Stimulated activated CD4-positive, alpha-beta T cell treated with anti-CD3 and anti-CD28 coated beads, Interleukin-4, amount 100 ng/mL, for 4 hours (primary cell): ENCODE measurements at places on chromosomes 6 and 20.

DNA sequence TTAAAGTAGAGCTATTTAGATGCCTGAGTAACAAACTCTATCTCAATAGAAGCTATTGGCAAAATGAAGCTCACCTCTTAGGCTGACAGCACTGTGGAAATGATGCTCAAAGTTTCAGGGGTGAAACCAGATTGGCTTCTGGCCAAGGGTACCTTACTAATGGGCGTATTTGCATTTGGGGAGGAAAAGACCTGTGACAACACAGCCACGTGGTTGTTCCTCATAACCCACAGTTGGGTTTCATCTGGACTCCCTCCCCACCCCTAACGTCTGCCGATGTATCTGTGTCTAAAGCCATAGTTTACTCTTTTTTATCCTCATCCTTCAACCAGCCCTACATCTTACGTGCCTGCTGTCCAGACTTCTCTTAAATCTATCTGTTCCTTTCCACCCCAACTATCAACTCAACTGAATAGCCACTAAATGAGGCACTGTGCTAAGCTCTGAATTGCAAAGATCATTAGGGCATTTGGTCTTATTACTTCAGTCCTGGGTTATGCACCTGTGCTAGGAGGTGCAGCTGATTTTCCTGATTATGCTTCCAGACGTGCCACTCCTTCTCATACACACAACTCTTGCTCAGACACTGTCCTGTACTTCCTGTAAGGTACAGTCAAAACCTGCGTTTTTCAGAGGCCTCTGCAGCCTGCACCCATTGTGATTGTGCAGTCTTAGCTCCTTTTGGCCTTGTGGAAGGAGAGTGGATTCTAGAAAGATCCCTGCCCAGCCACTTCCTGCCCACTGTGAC is 80.6 kb upstream of the ARMC2 start:
- DNase-seq, result no peak

DNA sequence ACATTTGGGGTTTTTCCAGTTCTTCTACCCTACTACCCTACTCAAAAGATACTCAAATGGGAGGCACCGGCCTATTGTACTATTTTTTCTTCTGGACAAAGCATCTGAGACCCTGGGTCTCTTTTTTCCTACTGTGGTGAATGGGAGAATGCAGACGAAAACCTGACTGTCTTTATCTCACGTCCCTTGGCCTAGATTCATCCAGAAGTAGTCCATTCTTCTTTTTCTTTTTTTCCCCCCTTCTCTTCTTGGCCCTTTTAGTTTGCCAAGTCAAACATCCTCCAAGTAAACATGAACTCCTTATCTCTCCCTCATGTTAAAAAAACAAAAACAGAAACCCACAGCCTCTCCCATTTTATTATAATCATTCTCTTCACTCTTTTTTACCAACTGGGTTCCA is 8.7 kb upstream of the ILRUN start:
- DNase-seq, result no peak

DNA sequence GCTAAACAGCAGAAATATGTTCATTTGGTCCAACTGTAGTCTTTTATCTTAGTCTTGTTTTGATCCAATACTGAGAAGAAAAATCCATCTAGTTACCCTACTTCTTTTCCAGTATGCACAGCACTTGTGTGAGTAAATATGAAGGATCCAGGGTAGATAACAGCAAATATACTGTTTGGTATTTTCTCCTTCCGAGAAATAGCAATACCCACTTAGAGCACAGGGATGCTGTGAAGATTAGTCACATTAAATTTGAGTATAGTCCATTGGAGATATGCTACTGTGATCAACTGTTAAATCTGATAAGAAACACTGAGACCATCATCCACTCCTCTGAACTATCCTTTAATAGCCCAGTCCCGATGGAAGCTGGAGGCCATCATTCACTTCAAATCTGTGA is 145.2 kb downstream of the PDE7B start:
- no peak for DNase-seq

DNA sequence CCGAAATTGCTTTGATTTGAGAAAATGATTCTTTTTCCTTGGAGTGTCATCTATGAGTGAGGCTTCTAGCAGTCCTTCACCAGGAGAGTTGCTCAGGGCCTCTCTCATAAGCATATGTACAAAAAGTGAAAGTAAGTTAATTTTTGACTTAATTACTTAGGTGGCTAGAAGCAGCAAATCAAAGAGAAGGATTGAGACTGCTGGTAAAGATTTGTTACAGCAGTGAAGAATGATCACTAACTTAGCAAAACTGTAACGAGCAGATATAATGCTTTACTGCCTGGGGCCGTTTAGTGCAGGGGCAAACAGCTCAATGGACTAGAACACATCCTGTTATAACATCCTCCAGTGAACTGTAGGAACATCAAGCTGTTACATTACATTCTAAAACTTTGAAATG is 167.8 kb upstream of the RIPOR2 start:
- DNase-seq, result no peak

- DNase-seq, result no peak
Observed at GRCh38 chr20:2363187-2363586, 17.5 kb upstream of the TGM6 start.

DNA sequence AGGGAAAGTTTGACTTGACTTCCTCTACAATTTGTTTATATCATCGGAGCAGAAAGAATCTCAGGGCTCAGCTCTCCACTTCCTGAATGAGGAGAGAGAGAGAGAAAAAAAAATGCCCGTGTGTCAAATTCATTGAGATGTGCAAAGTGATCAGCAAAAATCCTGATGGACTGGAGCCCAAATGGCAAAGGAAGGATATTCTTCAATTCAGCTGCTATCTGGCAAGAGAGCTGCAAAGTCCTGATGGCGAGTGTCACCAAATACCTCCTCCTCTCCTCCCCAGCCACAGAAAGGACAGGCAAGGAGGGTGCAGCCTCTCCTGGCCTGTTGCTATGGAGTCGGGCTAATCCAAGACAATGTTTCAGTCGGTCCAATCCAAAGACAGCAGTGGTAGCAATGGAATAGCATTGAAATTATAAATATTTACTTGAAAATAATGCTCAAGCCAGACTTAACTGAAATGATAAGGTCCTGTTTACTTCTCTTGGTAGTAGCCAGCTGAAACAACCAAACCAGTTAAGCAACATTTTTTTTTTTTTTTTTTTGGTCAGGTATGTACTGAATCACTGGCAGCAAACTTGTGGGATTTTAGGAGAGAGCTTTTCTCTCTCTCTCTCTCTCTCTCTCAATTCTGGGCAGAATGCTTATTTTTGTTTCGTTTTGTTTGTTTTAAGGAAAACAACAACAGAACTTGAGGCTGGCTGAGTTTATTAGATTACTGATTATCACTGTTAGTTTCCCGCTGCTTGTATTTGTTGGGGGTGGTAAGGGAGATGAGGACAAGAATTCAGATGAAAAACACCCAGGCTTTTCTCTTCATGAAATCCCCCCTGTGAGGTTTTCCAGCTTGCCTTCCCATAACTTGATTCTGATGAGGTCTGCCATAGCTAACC is 204.2 kb downstream of the BCAS1 start:
- no peak for DNase-seq

GRCh38 chr20:6180531-6180930 is 57.7 kb upstream of the FERMT1 start:
- no peak for DNase-seq

DNA sequence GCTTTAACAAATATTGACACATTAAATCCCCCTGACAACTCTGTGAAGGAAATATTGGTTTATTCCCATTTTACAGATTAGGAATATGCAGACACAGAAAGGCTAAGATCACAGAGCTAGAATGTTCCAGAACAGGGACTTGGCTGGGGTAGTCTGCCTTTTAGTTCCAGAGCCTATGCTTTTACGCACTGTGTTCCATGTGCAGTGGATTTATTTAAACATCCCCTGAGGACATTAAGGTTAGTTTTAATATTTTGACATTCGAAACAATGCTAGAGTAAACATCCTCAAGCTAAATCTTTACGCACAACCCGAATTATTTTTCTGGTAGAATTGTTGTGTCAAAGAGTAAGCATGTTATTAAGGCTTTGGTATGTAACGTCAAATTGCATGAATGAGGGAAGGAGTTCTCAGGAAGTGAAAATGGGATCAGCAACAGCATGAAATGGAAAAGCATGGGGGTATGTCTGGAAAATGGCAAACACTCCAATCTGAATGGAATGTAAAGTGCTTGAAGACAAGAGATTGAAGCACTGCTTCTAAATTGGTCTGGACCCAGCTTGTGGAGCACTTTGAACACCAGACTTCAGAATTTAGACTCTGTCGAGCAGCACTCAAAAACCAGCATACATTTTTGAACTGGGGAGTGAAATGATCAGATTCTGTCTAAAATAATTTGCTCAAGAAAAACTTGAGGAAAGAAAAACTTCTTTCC is 429.9 kb downstream of the CD83 start:
- DNase-seq, result no peak

DNA sequence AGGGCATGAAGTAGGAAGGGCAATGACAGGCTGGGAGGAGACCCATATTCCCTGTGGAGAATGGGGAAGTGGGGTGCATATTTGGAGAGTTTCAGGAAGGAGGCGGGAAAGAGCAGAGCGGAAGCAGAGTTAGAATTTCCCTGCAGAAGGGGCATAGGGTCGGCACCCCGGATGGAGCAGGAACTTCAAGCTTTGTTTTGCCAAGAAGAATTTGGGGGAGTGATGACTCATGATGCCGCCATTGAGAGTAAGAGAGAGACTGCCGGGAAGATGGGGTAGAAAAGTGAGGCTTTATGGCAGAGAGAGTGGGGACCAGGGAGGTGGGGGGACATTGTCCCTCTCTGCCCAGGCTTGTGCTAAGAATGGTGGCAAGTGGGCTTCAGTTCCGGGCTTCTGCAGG is 50.3 kb upstream of the EPB41L1 start:
- no peak for DNase-seq

GRCh38 chr6:30818391-30818841 is 65.9 kb upstream of the DDR1 start:
- DNase-seq, result no peak

DNA sequence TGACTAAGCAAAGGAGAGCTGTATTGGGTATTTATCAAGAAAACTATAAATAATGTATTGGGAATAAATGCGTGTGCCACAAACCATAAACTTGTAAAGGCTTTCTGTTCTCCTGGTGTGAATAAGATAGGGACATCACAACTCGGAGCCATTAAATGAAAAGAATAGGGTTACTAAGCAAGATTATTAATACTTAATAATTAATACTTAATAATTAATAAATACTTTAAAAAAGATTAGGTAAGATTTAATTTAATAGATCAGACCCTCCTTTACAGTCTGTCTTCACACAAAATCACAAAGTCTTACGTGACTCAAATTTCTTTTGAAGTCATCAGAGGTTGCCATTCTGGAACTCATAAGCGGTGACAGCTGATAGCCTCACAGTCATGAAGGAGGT is 648.9 kb downstream of the PRKN start:
- DNase-seq, result no peak

DNA sequence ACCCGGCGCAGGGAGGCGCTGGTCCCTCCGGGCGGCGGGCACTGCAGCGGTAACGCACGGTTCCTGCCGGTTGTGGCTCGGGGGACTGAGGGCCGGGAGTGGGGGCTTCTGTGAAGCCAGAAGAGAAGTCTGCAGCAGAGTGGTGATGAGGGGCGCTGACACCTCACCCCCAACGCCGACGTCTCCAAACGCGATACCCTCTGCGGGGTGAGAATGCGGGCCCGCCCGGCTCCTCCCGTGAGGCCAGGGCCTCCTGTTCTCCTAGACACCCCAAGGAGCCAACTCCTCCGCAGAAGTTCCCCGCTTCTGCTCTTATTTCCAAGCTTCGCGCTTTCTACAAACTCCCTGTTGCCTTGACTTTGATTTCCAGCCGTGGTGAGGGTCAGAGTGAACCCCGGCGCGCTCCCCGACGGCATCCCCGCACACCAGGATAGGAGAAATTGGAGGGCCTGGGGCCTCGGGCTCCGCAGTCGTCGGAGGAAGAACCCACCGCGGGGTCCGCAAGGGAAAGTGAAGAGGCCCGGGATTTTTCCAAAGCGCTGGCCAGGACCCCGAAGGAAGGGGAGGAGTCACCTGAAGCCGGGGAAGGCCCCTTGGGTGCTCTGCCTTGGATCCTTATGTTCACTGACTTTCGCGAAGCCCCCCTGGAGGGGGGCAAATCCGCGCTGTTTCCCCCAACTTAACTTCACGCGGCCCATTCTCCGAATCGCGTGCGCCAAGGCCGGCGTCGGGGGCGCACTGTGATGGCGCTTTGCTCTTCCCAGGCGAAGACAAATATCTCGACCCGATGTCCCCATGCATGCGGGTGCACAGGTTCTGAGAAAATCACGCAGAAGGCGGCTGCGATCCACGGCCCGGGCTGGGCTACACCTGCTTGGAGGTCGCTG is 3.1 kb upstream of the INSM1 start:
- no peak for DNase-seq

GRCh38 chr6:155026022-155026705 is 31.0 kb downstream of the TIAM2 start:
- no peak for DNase-seq

DNA sequence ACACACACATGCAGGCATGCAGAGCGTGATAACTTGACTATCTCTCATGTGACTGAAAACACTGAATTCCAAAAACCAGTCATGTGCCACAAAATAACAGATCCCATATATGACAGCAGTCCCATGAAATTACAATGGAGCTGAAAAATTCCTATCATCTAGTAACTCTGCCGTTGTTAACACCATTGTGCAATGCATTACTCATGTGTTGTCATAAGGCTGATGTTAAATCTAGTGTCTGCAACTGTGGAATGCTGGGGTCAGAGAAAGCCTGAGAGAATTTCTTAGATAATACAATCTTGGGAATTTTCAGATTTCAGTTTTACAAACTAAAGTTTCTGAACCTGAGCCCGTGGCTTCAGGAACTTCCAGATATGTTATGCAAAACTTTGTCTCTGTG is 70.2 kb downstream of the LYRM4 start:
- DNase-seq, result no peak

DNA sequence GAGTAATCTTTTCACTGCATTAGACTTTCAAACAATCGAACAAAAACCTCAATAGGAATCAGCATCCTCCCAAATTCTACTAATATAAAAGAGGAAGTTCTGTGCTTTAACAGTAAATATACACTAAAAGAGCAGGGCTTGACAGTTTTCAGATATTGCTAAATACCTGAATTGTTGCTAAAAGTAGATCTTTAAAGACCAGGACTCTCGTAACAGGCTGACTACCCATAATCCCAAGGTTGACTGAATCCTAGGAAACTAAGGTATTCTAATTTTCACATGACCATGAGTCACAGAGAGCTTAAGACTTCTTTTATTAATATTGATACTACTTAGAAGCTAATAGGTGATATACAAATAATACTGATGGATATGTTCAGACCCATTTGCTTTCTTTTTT is 10.1 kb downstream of the CD164 start:
- DNase-seq, result no peak

- no peak for DNase-seq
Observed at GRCh38 chr6:147267658-147268057, 63.4 kb downstream of the STXBP5 start.

- no peak for DNase-seq
Observed at GRCh38 chr6:34531580-34532201, 24.4 kb downstream of the SPDEF start.
